Ovary (tissue), 10 donors: ENCODE measurements at places on chromosomes 2 and 18. TPM values are rescaled to one million over a fixed set of nuclear protein-coding genes. Genes with fewer than 3 reads are reported as not detected.

SPOPL gene
- total RNA-seq: 29.0 TPM

HOXD10 gene
- total RNA-seq: 0.69 TPM

ARMC9 gene
- 31.2 TPM for total RNA-seq

CCDC178 gene
- total RNA-seq: 5.1 TPM

DNA sequence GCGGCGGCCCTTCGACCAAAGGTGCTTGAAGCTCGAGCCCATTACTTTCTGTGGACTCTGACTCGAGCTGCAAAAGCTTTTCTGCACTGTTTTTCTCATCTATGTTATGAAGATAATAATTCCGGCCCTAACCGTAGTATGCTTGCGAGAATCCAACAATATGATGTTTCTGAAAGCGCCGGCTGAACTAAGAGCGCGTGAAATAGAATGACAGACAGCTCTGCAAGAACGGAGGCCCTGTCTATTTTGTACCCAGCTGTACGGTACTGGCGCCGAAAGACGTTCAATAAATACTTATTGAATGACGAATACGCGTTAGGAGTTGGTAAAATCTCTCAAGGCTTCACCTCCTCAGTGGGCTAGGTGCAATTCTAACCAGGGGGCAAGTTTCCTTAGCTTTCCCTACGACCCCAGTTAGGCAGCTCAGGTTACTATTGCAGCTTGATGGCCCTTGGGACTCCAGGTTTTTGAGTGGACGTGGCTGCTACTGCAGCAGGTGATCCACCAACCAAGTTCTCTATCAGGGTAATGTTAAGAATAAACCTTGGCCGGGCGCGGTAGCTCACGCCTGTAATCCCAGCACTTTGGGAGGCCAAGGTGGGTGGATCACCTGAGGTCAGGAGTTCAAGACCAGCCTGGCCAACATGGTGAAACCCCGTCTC is 570 bp downstream of the SCRN3 start:
- H3K4me3 ChIP-seq: peak overlapping the region; percentile 52
- H3K27ac ChIP-seq: peak overlapping the region; percentile 64
- no peaks in the 10 kb centered on the region for H3K36me3 ChIP-seq
- H3K27me3 ChIP-seq: no peaks in the 10 kb centered on the region
- H3K4me1 ChIP-seq: peaks cover 8% of the 10 kb centered on the region

DNA sequence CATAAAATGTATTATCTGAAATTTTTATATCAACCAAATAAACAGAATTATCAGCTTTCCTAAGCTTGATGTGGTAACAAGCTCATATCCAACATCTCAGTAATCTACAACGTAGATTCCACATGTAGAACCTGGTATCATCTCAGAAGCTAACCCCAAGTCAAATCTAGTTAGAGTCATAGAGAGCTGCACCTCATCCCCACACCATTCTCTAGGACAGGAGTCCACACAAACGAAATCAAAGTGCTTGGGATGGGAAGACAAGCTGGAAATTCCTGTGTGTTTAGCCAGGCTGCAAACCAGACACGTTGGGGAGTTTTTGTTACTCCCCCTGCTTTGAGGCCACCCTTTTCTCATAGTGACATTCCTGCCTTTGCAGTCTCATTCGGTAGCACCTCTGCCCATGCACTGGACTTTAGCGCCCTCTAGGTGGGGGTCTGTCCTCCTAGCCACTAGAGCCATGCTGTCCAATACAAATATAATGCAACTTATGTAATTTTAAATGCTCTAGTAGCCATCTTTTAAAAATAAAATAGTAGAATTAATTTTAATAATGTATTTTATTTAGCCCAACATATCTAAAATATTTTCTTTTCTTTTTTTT is 28.1 kb upstream of the SATB2 start:
- H3K27me3 ChIP-seq: no peaks in the 10 kb centered on the region
- H3K4me3 ChIP-seq: no peak overlapping the region
- no peaks in the 10 kb centered on the region for H3K36me3 ChIP-seq
- no peaks in the 10 kb centered on the region for H3K4me1 ChIP-seq
- no peak overlapping the region for H3K27ac ChIP-seq

GRCh38 chr18:34397286-34397896 is 172.7 kb upstream of the NOL4 start:
- DNase-seq: no peak
- H3K4me3 ChIP-seq: no peak overlapping the region
- no peaks in the 10 kb centered on the region for H3K4me1 ChIP-seq

- H3K36me3 ChIP-seq: no peaks in the 10 kb centered on the region
- DNase-seq: peak; percentile 86
- H3K27ac ChIP-seq: peak overlapping the region; percentile 36
- H3K27me3 ChIP-seq: no peaks in the 10 kb centered on the region
- no peak overlapping the region for H3K4me3 ChIP-seq
- H3K4me1 ChIP-seq: peaks cover 4% of the 10 kb centered on the region
These were observed 33.4 kb upstream of the KLHL29 start for GRCh38 chr2:23351388-23352141.

DNA sequence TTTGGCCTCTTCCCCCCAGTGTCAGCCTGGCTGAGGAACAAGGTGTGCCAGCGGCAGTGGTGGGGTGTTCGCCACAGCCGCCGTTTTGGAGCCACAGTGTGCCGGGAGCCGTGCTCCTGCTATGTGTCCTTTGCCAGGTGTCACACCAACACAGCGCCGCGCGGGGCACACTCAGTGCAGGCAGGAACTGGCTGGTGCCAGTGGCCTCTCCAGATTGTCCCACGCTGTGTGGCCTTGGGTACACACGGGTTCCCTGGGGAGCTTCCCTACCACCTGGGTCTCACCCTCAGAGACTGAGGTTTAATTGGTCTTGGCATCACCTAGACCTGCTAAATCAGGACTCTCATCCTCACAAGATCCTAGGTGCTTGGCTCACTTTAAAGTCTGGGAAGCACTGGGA is 171.6 kb downstream of the LDLRAD4 start:
- no peak overlapping the region for H3K4me3 ChIP-seq
- H3K36me3 ChIP-seq: no peaks in the 10 kb centered on the region
- no peak for DNase-seq
- H3K27ac ChIP-seq: no peak overlapping the region
- H3K4me1 ChIP-seq: no peaks in the 10 kb centered on the region
- H3K27me3 ChIP-seq: no peaks in the 10 kb centered on the region

- no peaks in the 10 kb centered on the region for H3K27me3 ChIP-seq
- H3K27ac ChIP-seq: no peak overlapping the region
- no peaks in the 10 kb centered on the region for H3K36me3 ChIP-seq
- no peak for DNase-seq
- no peak overlapping the region for H3K4me3 ChIP-seq
- no peaks in the 10 kb centered on the region for H3K4me1 ChIP-seq
These were observed 320.5 kb downstream of the FSIP2 start for GRCh38 chr2:186059096-186059495.

DNA sequence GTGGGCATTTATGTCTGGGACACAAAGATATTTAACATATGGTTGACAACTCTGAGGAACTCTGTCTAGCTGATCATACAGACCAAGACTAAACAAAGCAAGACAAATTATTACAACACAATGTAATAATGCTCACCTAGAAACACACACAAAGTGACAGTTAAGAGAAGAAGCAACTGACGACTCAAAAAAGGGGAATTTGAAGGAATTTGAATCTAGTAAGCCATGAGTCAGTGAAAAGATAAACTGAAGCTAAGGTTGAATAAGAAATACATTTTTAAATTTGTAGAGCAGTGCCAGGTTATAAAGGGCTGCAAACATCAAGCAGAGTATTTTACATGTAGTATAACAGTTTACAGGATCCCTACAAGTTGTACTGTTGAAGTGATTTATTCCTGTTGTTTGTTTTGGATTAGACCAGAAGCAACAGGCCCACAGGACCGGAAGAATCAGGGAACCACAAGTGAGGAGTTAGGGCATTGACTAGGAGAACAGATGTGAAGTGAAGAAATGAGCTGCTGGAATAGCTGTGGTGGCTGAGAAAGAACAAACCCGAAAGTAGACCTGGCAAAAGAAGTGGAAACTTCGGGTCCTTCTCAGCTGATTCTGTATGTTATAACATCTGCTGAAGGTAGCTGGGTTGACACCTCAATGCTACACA is 35.6 kb downstream of the IFIH1 start:
- H3K36me3 ChIP-seq: no peaks in the 10 kb centered on the region
- no peak overlapping the region for H3K27ac ChIP-seq
- no peaks in the 10 kb centered on the region for H3K4me1 ChIP-seq
- H3K4me3 ChIP-seq: no peak overlapping the region
